ENCODE measurements at places on chromosomes 4 and X.

DNA sequence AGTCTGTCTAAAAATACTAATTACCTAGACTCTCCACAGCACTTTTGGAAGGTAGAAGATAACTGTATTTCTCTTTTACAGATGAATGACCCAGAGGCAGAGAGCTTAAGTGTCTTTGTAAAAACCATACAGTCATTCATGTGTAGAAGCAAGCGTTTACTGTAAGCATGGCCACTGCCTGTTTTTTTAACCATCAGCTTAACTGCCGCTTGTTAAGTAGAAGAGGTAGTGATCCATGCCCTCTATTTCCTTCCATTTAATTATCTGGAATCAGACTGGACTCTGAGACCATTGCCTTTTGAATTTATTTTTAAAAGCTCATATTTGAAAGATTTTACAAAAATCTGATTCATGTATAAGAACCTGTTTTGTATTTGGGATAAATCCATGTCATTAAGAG, 111.2 kb upstream of the TECRL start:
- no peak for DNase-seq

DNA sequence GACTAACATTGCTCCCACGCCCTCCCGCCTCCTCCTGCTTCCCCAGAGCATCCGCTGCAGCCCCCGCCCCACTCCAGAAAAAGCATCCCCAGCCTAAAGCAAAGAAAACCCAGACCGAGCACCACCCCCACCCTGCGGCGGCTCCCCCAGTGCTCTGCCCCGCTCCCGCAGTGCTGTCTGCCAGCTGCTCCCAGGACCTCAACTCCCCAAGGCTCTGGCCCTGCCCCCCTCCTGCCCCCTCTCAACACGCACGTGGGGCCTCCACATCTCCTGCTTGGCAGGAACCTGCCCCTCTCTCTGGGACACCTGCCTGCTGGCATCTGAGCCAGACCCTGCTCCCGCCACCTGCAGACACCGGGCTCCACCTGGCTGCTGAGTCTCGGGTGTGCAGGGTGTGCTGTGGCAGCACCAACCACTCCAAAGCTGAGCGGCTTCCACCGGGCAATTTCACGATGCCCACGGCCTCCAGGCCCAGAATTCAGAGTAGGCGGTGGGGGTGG, 79.4 kb downstream of the FAM53A start:
- DNase-seq = peak; percentile 35

GRCh38 chr4:77601614-77602187, 3.9 kb upstream of the CXCL13 start:
- no peak for DNase-seq

DNA sequence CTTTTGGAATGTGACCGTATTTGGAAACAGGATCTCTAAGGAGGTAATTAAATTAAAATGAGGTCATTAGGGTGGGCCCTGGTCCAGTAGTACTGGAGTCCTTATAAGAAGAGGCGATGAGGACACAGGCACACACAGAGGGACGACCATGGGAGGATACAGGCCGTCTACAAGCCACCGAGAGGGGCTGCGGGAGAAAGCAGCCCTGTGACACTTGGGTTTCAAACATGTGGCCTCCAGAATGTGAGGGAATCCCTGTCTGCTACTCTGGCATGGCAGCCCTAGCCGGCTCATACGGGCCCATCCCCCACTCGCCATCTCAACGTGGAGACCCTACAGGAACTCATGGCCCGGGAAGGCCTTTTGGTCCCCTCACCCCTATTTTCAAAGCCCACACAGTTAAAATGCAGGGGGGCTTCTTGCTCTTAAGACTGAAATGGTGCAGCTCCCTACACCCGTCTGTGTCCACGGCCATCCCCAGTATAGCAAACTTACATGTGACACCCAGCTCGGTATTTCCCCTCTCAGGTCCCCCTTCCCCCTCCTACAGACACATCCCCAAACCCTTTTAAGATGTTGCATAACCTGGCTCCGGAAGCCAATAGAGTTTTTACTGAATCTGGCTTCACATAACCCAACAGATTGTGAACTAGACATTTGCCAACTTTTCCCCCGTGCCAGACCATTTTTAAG, 124.1 kb upstream of the TBL1X start:
- no peak for DNase-seq

DNA sequence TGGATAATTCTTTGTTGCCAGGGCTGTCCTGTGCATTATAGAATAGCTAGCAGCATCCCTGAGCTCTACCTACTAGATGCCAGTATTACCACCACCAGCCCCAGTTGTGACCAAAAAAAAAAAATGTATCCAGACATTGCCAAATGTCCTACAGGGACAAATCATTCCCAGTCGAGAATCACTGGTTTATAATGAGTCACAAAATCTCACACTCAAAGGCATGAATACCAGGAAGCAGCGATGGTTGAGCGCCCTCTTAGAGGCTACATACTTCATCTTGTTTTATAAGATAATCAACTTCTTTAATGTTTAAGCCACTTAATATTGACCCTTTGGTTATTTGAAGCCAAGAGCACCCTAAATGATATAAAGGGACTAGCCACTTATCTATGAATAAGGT, 297.3 kb downstream of the DHX15 start:
- DNase-seq = no peak

GRCh38 chr4:36037127-36037526, 207.2 kb downstream of the ARAP2 start:
- no peak for DNase-seq

- DNase-seq = no peak
These were observed 351.2 kb downstream of the ARHGAP24 start for GRCh38 chr4:85826060-85826678.

- peak; percentile 23 for DNase-seq
These were observed 38.5 kb upstream of the POU3F4 start for GRCh38 chrX:83469551-83469950.

- no peak for DNase-seq
These were observed 335.2 kb downstream of the ADAM29 start for GRCh38 chr4:175253184-175253902.

- DNase-seq = no peak
These were observed 133.9 kb downstream of the AFAP1 start for GRCh38 chr4:7805533-7806337.

DNA sequence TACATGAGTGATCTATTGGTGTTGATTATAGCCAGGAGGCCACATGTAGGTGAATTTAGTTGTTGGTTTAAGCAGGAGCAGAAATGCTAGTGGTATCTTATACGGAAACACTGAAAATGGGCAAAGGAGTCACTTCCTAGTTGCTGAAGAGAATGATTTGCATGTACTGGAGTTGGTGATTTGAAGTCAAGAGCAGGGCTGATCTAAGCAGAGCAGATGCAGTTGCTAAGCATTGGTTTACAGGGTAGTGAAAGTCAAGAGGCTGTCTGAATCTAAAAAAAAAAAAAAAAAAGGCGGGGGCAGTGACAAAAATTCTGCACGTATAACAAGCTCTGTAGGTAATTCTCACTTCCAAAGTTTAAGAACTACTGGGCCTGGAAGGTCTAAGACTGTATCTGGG, 90.4 kb upstream of the HPRT1 start:
- no peak for DNase-seq

DNA sequence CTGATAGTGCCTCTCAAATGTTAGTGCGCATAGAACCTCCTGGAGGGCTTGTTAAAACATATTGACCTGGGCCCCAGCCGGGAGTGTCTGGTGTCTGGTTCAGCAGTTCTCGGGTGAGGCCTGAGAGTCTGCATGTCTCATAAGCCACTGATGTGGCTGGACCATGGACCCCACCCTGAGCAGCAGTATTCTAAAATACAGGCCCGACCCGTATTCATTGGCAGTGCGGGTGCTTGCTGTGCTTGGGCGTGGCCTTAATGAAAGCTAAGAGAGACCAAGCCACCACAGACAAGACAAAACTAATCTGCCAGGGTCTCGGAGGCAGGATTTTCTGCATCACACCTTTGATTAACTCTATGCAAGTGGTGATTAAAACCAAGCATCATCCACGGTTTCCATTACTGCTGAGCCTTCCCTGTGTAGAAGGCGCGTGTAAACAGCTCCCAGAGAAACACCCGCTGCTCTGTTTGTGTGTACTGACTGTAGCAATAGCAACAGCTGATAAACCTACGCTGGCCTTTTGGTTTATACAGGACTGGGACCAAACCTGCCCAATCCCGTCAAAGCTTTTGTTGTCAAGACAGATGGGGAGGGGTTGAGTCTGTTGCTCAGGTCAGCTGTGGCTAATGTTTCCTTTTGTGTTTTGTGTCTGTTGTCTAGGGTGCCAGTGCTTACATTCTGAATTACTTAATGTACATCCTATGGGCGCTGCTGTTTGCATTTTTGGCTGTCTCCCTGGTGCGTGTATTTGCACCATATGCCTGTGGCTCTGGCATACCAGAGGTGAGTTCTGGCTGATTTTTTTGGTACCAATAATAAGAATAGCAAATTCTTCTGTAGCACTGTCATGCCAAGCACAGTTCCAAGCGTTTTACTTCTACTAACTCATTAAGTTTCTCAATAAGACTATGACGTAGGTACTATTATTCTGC, 40.8 kb downstream of the CLCN4 start:
- no peak for DNase-seq

DNA sequence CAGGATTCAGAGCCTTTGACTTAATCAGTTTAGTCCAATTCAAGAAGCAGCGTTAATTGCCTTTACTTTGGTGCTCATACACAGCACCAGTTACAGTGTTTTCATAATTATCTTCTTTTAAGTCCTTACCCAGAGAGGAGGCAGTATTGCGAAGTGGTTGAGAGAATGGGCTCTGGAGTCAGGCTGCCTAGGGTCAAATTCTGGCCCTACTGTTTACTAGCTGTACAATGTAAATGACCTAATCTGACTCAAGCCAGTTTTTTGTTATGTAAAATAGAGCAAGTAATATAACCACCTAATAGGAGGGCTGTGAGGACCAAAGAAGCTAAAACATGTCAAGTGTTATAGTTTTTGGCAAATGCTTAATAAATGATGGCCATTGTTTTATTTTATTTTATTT, 27.6 kb downstream of the WDR44 start:
- no peak for DNase-seq

GRCh38 chr4:174654634-174655033, 132.3 kb upstream of the HPGD start:
- no peak for DNase-seq

GRCh38 chr4:121765971-121766538, 1.1 kb upstream of the SMIM43 start:
- DNase-seq = no peak

- DNase-seq = peak; percentile 59
These were observed 16.9 kb downstream of the WDR1 start for GRCh38 chr4:10099499-10100325.

DNA sequence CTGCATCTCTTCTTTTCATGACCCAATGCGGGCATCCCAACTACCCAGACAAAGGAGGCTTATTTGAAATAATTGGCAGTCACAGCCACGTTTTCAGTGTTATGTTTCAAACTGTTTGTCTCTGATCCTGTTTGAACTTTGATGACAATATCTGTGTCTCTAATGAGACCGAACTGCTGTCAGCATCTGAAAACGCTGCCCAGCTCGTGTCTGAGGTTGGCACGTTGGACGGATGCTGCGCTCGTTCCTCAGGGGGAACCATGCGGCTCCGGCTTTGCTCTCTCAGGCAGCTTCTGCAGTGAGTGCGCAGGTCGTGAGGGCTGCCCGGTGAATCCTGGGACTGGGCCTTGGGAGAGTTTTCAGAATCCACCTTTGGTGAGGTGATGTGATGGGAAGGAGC, 58.4 kb upstream of the SORBS2 start:
- DNase-seq = no peak

- DNase-seq = no peak
These were observed 22.6 kb upstream of the UBA1 start for GRCh38 chrX:47170861-47171692.

- no peak for DNase-seq
These were observed 478.0 kb downstream of the KCNIP4 start for GRCh38 chr4:21470535-21470934.

- DNase-seq = no peak
These were observed 87.0 kb upstream of the RAPGEF2 start for GRCh38 chr4:159015841-159016240.

DNA sequence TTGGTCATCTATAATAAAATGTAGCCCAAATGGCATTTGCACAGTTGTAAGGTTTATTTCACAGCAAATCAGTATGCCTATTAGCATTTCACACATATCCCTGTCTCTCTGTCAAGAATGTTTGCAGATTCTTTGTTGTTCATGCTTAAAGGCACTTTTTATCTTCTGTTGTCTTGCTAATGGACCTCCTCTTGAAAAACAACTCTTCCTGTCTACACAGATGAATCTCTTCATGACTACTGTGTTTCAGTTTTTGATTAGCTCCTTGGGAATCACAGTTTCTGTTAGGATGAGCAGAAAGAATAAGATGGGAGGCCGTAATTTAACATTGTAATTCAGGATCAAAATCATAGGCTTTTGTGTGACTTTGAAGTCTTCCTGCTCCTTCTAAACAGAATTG, 35.5 kb upstream of the SLC4A4 start:
- no peak for DNase-seq

- DNase-seq = no peak
These were observed 51.6 kb downstream of the SMIM20 start for GRCh38 chr4:25965629-25966028.

DNA sequence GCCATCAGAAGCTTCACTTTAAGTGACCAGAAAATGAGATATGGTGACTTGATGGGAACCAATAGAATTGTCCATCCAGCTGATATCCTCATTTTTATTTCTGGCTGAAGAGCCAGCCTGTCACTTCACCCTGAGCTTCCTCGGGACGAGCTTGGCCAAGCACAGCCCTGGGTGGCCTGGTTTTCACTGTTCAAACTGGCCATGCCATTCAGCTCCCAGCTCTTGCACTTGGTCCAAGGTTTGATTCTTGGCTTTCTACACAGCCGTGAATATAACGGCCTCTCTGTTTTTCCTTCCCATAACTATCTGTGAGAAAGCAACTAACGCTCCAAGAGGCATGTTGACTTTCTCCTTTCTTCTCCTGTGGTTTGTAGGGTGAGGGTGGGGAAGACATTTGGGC, 71.9 kb downstream of the LIMCH1 start:
- DNase-seq = no peak

GRCh38 chrX:136028383-136028984, 43.2 kb downstream of the SLC9A6 start:
- no peak for DNase-seq

- DNase-seq = no peak
These were observed 213.6 kb downstream of the HTR2C start for GRCh38 chrX:114797494-114797893.

GRCh38 chrX:129654652-129655546, at the start of gene APLN:
Gene APLN, minus strand, starts transcription at chrX:129654956. Its CDS starts 326 bp downstream, at chrX:129654630.
- DNase-seq = no peak

- DNase-seq = no peak
These were observed 259.4 kb upstream of the DIAPH2 start for GRCh38 chrX:96425200-96425599.

Measured in stimulated activated CD8-positive, alpha-beta memory T cell treated with anti-CD3 and anti-CD28 coated beads, Interleukin-4, amount 100 ng/mL, for 48 hours (primary cell).